T-helper 2 cell treated with Interferon-gamma antibody and Interleukin-4, amounts not matched to agents 5 μg/mL and 100 μg/mL, for 36 hours (primary cell): ENCODE measurements at places on chromosomes 5 and 9.

GRCh38 chr9:131312822-131313770 is 23.6 kb downstream of the PLPP7 start:
- H3K27me3 ChIP-seq = no peaks in the 10 kb centered on the region
- no peaks in the 10 kb centered on the region for H3K36me3 ChIP-seq
- peak overlapping the region; percentile 84 for H3K27ac ChIP-seq
- peaks cover 11% of the 10 kb centered on the region for H3K4me1 ChIP-seq
- no peak for DNase-seq
- H3K4me3 ChIP-seq = no peak overlapping the region

GRCh38 chr9:36929350-36929675 is 104.8 kb downstream of the PAX5 start:
- no peaks in the 10 kb centered on the region for H3K36me3 ChIP-seq
- H3K4me1 ChIP-seq = peaks cover 6% of the 10 kb centered on the region
- H3K4me3 ChIP-seq = no peak overlapping the region
- H3K27ac ChIP-seq = no peak overlapping the region

GRCh38 chr9:93953496-93954433 is 1.4 kb downstream of the BARX1 start:
- peaks cover 25% of the 10 kb centered on the region for H3K4me1 ChIP-seq
- H3K27me3 ChIP-seq = peaks cover 76% of the 10 kb centered on the region
- peak overlapping the region; percentile 67 for H3K27ac ChIP-seq

GRCh38 chr9:76772686-76773445 is 8.6 kb downstream of the PCA3 start:
- H3K4me1 ChIP-seq = no peaks in the 10 kb centered on the region
- no peak overlapping the region for H3K27ac ChIP-seq
- H3K36me3 ChIP-seq = no peaks in the 10 kb centered on the region
- no peak for DNase-seq
- no peak overlapping the region for H3K4me3 ChIP-seq
